Foreskin fibroblast (primary cell): ENCODE measurements at places on chromosomes 11 and 22.

DNA sequence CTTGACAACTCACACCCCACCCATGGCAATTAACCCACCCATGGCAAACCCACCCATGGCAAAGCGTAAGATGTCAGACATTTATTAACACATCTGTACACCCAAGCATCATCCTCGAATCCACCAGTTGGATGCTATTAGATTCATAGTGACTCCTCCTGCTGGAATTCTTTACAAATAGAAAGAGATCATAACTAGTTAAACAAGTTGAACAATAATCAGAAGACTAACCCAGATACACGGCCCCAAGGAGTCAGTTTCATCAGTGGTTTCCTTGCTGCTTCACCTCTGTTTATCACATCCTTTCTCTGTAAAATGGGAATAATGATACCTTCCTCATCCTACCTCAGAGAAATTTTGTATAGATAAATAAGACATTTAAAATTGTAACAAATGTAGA lies 5.1 kb downstream of the GTPBP1 start:
- DNase-seq, result no peak

DNA sequence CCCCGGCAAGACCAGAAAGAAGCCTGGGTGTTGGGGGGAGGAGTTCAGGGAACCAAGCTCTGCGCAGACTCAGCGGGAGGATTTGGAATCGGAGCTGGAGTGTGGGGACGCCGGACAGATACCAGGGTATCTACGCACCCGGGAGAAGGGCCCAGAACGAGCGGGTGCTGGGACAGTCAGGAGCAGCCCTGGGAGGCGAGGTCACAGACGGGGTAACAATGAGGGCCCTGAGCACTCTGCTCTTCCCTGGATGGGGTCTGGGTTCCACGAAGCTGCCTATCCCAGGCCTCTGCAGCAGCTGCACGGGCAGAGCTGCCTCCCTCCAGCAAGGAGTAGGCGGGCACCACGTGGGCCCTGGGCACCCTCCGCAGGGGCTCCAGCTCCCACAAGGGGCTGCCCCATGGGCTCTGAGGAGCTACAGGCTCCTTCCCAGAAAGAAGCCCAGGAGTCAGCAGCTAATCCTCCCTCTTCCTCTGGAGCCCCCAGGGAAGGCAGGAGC lies 197.2 kb downstream of the BRD1 start:
- DNase-seq, result no peak

DNA sequence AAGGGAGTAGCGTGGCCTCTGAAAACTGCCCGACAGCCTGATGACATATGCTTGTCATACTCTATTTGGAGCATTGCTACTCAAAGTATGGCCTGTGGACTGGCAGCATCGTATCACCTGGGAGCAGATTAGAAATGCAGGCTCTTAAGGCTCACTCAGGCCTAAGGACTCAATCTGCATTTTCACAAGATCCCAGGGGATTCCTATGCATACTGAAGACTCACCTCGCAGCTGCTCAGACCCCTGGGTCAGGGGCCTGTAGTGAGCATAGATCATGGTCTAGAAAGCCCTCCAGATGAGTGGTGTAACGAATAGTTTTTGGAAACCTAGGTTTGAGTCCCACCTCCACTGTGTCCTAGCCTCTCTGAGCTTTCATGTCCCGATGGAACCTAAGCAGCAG lies 126.3 kb downstream of the FEZ1 start:
- no peak for DNase-seq

DNA sequence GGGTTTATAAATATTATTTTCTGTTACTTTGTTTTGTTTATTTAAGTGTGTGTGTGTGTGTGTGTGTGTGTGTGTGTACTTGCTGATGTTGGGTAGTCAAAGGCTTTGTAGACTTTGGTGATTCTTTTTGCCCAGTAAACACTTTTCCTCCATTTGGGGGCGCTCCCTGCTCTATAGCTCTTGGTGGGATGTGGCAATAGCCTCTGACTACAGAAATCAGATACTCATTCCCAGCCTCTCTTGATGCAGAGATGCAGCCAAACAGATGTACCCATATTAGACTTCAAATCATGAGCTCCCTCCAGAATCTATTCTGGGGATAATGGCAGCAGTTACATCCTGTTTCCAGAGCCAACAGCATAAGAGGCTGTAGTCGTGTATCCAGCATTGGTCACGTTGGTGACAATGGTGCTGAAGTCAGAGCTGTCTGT lies 33.4 kb upstream of the APOL5 start:
- peak; percentile 77 for DNase-seq

DNA sequence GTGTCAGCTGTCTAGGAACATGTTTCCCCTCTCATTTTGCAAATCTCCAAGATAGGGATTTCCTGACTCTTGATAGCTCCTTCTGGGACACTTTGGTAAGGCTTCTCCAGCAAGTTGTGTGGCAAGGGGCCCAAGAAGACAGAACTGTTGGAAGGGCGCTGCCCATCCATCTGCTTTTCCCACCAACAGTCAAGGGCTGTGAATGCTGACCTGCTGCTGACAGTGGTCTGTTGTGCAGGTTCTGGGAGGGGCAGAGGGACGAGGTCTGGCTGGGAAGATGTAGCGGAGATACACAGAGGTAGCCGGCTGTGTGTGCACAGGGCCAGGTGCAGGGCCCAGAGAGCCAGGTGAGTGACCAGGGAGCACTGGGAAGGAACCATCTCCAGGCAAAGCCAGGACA lies 12.2 kb downstream of the BCR start:
- DNase-seq, result no peak

GRCh38 chr11:87180742-87181141 lies 143.0 kb downstream of the TMEM135 start:
- DNase-seq, result peak; percentile 53
